ENCODE measurements at places on chromosomes 16 and 17.

- no peak for DNase-seq
Observed at GRCh38 chr16:81610144-81610842, 165.7 kb downstream of the CMIP start.

- DNase-seq, result no peak
Observed at GRCh38 chr17:69326377-69327059, 415 bp downstream of the ABCA5 start.

- no peak for DNase-seq
Observed at GRCh38 chr17:82670661-82671450, 22.6 kb upstream of the WDR45B start.

DNA sequence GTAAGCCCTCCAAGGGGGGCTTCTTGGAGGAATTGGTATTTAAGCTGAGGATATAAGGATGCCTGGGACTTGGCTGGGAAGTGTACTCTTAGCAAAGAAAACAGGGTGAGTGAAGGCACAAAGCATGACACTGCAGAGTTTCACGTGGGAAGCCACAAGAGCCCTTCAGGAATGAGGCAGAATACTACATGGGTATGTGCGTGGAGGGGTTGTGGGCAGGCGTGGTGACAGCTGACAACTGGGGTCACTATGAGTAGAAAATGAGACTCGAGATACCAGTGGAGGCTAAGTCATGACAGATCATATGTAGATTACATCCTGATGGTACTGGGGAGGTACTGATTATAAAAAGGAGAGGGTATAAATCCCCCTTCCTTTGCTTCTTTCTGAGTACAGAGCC lies 78.1 kb upstream of the XYLT1 start:
- DNase-seq, result no peak

GRCh38 chr17:2421315-2422147 lies 20.7 kb upstream of the MNT start:
- no peak for DNase-seq

- no peak for DNase-seq
Observed at GRCh38 chr16:81366316-81366932, 51.7 kb downstream of the GAN start.

- no peak for DNase-seq
Observed at GRCh38 chr17:57451191-57451590, 194.9 kb downstream of the MSI2 start.

- DNase-seq, result no peak
Observed at GRCh38 chr17:40041196-40041595, 13.0 kb downstream of the MED24 start.

DNA sequence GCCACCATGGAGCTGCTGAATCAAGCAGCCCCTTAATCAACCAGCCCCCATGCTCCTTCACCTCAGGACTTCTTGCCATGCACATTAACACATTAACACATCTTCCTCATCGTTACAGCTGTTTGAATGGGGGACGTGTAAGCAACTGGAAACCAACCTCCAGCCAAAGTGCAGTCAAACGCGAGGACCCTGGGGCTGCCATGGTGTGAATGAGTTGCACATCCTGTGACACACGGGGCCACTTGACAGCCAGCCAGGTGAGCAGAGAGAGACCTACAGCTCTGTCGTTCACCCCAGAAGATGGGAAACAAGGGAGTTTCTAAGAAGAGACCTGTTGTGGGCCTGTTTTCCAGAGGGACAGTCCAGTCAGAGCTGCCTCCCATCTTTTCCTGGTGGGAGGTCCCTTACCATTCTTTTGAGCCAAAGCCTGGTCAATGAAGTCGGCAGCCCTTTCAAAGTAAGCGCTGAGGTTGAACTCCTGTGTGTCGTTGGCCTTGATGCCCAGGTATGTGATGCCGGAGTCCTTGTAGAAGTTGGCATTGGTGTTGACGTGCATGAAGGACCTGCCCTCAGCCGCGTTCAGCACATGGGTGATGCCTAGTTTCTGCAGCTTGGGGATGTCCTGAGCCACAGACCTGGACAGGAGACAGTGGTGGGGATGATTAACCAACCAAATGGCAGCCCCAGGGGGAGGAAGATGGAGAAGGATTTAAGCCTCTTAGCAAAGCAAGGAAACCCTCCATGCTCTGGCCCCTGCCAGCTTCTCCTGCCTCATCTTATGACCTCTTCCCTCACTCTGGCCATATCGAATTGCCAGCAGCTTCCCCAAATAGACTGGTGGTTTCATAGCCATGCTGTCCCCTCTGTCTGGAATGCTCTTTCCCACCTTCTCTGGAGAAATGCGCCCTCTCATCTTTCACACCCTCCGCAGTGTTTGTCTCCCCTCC lies 4.2 kb downstream of the DUSP3 start:
- DNase-seq, result no peak

DNA sequence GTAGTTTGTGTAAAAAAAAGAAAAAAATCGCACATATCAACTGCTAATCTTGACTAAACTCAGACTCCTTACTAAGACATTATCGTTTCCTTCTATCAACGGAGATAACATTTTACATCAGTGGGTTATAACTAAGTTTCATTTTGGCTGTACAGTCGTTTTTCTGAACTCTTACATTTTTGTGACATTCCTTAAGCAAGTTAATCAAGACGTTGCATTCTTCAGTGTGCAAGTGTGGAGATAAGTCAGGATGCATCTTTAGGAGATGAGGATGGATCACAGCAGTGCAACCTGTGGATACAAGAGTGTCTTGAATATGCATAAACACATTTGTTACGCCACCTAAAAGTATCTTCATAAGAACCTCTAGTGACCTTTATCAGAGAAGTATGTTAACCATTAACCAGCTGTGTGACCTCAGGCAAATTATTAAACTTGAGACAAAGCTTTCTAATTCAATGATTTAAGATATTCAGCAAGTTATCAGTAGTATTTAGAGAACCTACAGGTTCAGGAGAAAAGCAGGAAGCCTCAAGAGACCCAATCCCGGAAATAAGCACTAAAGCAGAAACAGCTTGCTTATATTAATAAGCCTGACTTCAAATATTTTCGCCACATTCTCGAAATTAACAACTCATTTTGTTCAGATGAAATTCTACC lies 9.4 kb downstream of the CMC2 start:
- DNase-seq, result no peak

DNA sequence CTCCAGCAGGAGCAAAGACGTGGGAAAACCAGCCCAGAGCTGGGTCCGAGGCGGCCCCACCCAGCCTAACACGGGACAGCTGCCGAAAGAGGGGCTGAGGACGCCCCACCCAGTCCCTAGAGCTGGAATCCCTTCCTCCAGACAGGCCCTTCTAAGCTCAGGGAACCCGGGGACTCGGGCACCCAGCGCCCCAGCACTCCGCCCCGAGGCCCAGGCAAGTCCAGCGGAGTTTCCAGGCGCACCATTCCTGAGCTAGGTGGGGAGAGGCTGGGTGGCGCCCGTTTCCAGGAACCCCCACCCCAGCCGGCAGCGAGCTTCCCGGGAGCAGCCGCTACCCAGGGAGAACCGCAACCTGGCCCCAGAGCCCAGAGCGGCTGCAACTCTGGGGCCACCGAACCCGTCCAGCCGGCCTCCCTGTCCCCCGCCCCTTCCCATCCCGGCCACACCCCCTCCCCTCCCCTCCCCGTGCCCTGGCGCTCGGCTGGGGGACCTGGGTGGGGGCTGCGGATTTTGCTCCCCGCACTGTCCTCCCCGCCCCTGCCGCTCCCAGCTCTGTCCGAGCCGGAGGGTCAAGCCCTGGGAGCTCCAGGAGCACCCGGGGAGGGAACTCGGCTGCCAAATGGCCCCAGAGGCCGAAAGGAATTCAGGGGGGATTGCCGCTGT lies 536 bp downstream of the TMC6 start:
- no peak for DNase-seq

Data from activated T-cell treated with anti-CD3 and anti-CD28 coated beads for 1 hour (primary cell).